ENCODE measurements at places on chromosomes 4 and X.

DNA sequence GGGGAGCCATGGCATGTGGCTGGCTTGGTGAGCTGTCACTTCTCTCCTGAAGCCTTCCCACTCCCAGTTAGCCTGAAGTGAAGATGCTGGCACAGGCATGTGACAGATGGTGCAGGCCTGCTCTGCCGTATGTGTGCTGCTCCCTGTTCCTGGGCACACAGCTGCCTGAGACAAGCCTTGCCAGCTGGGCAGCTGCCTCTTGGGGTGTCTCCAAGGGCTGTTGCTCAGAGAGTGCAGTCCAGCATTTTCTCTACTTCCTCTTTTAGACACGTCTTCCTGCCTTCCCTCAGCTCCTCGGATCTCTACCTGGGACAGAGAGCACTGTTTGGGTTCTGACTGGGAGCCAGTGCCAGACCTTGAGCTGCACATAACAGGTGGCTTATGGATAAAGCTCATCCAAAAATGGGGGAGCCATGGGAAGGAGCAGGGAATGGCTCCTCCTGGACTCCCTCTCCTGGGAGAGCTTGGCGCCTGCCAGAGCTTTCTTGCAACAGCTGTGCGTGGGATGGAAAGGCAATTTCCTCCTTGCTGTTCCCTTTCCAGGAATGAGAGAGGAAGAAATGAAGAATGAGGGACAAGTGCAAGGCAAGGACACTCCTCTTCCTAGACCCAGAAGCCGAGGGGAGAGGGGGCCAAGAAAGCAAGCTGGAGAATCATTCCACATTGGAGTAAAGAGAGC is 132.9 kb downstream of the MSL3 start:
- no peak for DNase-seq

- DNase-seq: no peak
Measured at GRCh38 chr4:7441201-7441600, 6.5 kb upstream of the PSAPL1 start.

GRCh38 chr4:58261526-58261925 is 1151.3 kb upstream of the IGFBP7 start:
- DNase-seq: no peak

GRCh38 chr4:65868096-65868824 is 198.0 kb upstream of the EPHA5 start:
- no peak for DNase-seq

- no peak for DNase-seq
Measured at GRCh38 chrX:43018031-43018430, 240.1 kb upstream of the PPP1R2C start.

DNA sequence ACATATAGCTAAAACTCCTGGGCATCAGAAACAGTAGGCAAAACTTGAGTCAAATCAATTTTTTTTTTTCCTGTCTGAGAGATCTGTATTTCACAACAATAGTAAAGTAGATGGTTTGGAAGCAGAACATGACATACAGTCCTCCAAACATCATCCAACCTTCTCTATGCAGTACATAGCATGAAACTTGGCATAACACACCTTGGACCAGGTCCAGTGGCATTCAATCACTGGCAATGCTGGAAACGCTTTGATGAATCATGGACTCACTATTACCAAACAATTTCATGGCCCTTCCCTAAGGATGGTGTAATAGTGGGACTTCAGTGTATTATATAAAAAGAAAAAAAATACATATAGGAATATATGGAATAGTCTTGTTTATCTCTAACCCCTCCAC is 154.6 kb downstream of the FMR1NB start:
- no peak for DNase-seq

GRCh38 chrX:72368796-72369195 is 63.1 kb upstream of the CITED1 start:
- DNase-seq: no peak

DNA sequence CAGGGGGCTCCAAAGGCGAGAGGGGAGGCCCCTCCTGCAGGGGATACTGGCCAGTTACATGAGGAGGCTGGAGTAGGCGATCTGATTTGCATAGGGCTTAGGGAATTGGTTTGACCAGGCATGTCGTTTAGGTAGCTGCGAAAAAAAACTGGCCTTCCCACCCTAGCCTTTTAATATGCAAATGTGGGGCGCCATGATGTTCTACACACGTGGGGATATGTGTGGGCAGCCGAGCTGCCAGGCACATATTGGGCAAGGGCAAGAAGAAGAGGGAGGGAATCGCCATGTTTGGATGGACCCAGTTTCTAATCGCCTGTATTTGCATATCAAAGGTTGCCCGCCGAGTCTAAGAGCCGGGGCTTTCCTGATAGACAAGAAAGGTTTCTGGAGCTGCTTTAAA is 121.3 kb downstream of the PRKX start:
- peak; percentile 64 for DNase-seq

GRCh38 chr4:75189711-75190335 is 256.9 kb downstream of the PARM1 start:
- DNase-seq: no peak

GRCh38 chrX:65690057-65690855 is 22.8 kb downstream of the MSN start:
- no peak for DNase-seq

- peak; percentile 25 for DNase-seq
Measured at GRCh38 chr4:73021634-73022033, 47.9 kb downstream of the COX18 start.

DNA sequence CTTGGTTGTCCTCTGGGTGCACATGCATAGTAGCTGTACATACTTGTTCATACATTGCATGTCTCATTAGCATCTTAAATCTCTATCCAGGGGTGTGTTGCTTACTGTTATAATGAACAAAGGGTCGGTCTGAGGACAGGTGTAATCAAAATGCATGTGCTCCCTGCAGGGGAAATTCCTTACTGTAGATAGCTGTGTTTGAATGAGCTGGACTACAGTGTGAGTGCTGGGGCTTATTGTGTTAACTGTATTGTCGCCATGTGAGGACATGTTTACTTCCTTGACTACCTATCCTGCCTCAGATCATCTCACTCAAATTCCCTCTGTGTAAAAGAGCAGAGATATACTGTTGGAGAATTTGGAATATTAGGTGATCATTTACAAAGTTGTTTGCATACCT is 98.7 kb downstream of the KLHL34 start:
- no peak for DNase-seq

DNA sequence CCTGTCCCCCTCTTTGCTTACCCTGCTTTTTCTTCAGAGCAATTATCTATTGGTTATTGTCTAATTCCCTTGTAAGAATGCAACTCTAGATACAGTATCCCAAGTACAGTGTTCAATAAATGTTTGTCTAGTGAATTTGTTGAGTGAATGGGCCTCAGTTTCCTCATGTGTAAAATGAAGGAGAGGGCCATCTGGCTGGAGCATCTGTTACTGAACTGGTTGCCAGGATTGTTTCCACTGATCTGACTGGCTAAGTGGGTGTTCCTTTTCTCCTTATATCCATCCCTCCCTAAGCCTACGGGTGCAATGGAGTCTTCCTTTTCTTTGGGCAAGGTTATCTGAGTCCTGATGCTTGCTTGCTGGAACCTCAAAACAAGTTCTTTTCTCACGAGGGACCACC is 185.2 kb upstream of the RPS6KA3 start:
- no peak for DNase-seq

GRCh38 chr4:89836031-89836745 is 773 bp downstream of the SNCA start:
- DNase-seq: no peak

GRCh38 chrX:40094900-40095582 is 2.7 kb downstream of the BCOR start:
- DNase-seq: no peak

- no peak for DNase-seq
Measured at GRCh38 chr4:87144356-87144755, 76.1 kb downstream of the KLHL8 start.

DNA sequence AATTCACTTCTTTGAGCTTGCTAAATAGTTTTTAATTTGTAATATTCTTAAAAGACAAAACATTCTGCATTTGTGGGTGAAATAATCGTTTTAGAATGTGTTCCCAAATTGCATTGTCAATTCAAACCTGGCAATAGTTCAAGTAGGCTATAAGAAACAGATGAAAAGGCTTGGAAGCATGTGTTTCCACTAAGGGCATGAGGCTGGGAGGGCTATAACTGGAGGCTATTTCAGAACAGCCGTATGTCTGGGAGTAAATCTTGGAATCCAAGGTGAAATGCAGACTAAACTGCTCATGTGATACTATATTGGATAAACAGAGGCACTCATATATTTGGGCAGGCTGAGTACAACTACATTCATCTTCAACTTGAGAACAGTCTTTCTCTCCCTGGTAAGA is 117.4 kb upstream of the GRPR start:
- DNase-seq: no peak

GRCh38 chr4:28744066-28744465 is 1883.4 kb downstream of the STIM2 start:
- no peak for DNase-seq

DNA sequence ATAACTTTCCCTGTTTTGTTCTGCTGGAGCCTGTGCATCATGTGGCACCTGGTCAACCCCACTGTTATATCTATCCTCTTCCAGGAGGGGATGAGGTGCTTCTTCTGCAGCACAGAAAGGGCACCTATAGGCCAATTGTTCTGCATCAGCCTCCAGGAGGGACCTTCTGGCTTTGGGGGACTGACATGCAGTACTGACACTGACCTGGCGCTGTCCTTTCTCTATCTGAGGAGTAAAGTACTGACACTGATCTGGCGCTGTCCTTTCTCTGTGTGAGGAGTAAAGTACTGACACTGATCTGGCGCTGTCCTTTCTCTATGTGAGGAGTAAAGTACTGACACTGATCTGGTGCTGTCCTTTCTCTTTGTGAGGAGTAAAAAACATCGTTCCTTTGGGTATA is 498.4 kb downstream of the PACRGL start:
- DNase-seq: no peak

DNA sequence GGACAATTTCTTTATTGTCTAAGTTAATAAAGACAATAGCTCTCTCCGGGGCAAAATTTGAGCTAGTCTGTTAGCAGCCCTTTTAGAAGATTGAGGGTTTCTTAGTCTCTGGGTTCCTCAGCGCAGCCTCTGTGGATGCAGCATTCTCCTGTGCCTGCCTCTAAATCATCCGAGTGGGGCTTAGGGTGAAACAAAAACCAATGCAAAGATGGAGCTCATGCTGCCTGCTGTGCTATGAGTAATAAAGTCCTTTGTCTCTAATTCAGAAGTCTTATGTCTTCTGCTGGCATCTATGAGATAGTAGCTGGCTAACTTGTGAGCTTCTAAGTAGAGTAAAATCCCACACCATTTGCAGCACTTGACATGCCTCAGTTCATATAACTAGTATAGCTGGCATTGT is 67.9 kb downstream of the ANKRD50 start:
- DNase-seq: no peak

DNA sequence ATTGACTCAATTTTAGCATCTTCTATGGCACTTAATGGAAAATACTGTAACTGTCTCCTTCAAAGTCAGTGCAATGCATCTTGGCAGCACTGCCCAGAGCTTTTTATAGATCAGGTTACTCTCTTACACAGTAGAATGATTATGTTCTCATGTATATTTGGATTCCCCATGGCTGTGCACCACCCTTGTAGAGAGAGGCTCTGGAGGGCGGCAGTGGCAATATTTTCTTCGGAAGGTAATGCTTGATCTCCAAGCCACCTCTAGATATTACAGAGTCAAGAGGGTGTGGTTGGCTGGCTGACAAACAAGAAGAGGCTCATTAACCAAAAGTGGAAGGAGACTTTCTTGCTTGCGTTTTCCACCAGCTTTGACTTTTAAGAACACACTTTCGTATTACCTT is 72.8 kb upstream of the ARSJ start:
- no peak for DNase-seq

GRCh38 chr4:83179205-83179604 is 64.7 kb upstream of the PLAC8 start:
- DNase-seq: no peak

GRCh38 chr4:109077505-109077904 is 225.0 kb downstream of the COL25A1 start:
- DNase-seq: no peak

GRCh38 chr4:158958489-158959270 is 144.2 kb upstream of the RAPGEF2 start:
- no peak for DNase-seq

- no peak for DNase-seq
Measured at GRCh38 chr4:133263104-133263503, 114.0 kb downstream of the PCDH10 start.

- no peak for DNase-seq
Measured at GRCh38 chr4:115790812-115791211, 677.4 kb upstream of the NDST4 start.
